ENCODE measurements at places on chromosomes 16 and 17.

GRCh38 chr17:81385320-81386111 is 9.7 kb upstream of the BAHCC1 start:
- no peak for DNase-seq

GRCh38 chr16:83059237-83059636 is 432.5 kb downstream of the CDH13 start:
- no peak for DNase-seq

- DNase-seq = no peak
Measured at GRCh38 chr17:67041531-67041930, 2.8 kb upstream of the CACNG1 start.

DNA sequence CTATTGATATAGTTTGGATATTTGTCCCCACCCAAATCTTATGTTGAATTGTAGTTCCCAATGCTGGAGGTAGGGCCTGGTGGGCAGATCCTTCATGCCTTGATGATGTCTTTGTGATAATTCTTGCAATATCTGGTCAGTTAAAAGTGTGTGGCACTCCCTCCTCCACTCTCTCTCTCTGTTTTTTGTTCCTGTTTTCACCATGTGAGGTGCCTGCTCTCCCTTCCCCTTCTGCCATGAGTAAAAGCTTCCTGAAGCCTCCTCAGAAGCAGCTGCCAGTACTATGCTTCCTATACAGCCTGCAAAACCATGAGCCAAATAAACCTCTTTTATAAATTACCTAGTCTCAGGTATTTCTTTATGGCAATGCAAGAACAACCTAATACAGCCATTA is 47.3 kb downstream of the TOM1L2 start:
- DNase-seq = no peak

DNA sequence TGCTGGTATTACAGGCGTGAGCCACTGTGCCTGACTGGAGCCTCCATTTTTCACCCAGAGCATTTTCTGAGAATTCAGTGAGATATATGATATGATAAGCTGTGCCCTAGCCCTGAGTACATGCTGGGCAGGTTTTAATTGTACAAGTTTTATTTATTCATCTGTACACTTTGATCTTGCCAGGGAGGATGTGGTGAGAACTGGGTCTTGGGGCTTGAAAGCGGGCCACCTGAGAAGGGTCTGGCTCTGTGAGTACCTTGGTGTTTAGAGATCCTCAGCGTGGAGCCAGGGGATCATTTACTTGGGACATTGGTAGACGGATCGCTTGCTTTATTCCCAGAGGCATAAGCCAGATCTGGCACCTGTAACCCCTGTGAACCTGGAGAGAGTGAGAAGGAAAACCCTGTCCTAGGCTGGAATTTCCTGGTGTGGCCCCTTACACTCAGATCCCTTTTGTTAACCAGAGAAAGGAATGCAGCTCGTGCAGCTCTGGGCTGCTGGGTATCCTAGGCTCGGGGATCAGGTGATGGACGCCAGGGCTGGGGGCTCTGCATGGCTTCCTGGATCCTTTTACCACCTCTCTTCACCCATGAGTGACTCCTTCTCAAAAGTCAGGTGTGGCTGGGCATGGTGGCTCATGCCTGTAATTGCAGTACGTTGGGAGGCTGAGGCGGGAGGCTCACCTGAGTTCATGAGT is 91.9 kb downstream of the ABCC1 start:
- no peak for DNase-seq

DNA sequence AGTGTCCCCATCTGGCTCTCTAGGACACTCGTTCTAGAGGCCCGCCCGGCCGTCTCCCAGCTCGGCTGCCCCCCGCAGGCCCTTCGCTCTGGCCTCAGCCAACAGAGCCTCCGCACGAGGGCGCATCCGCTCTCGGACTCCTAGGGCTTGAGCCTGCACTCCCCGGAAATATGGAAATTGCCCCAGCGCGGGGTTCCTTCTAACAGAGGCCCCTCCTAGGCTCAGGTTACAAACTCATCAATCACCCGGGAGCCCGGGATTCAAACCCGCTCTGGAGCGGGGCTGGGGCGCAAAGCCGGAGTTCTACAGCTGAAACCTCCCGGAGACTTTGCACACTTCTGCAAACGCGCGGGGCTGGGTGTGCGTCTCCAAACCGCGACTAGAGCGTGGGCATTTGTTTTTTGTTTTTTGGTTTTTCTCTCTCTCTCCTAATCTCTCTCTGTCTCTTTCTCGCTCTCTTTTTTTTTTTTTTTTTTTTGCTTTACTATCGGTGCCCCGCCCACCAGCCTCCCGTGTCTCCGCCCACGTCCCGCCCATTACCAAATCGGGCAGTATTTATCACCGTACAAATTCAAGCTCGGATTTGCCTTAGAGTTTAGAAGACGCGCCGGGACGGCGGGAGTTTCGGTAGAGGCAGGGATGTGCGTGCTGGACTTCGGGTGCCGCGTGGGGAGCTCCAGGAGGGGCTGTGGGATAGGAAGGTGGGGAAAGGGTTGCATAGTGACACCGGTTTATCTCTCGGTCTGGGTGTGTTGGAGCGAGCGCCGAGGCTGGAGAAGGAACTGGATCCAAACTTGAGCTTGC is 2.4 kb upstream of the FOXL1 start:
- peak; percentile 100 for DNase-seq

- no peak for DNase-seq
Measured at GRCh38 chr17:63150490-63150889, 184.5 kb downstream of the TANC2 start.

DNA sequence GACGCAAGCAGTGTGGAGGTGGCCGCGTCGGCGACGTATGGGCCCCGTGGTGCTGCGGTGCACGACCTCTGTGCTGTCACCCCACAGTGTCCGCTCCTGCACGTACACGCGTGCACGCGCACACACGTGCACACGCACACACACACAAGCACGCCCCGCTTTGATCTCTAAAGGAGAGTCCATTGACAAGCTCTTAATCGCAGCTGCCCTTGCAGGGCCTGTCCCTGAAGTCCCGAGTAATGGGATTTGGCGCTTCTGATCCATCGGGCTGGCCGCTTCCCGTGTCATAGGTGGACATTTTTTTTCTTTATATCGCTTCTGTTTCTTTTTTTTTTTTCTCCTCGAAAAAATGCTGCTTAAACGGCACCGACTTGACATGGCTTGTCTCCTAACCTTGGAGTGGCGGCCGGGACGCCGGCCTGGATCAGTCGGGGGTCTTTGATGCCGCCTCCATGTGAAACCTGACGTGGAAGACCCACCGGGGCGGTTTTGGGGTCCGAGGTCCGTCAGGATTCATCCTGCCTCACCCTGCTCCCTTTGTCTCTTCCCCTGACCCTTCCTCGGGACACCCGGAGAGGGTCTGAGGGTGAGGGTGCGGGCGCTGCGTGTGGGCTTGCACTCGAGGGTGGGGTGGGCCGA is 8.3 kb upstream of the AXIN1 start:
- DNase-seq = no peak

GRCh38 chr17:61884864-61885263 is 21.5 kb upstream of the BRIP1 start:
- DNase-seq = no peak

DNA sequence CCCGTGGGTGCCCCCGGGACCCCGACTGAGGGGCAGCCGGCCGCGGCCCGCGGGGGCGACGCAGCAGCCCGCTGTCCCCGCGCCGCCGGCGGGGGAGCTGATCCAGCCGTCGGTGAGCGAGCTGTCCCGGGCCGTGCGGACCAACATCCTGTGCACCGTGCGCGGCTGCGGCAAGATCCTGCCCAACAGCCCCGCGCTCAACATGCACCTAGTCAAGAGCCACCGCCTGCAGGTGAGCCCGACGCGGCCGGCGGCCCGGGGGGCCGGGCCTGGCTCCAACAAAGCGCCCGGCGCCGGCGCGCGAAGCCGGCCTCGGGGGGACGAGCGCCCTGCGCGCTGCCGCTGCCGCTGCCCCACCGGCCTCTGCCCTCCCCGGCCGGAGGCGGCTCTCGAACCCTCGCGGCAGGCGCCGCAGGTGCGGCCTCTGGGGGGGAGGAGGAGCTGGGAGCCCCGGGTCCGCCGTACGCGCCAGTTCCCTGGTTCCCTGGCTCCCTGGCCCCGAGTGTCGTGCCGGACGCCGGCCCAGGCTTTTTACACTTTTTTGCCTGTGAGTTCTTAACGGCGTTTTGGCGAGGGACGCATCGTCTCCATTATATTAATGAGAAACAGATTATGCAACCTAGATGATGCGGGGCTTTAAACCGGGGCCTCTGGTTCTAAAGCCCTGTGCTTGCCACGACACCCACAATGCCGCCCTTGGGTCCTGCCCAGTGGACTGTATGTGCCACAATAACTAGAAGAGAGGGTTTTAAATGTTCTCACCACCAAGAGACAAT is 521 bp downstream of the ATMIN start:
- DNase-seq = peak; percentile 39

DNA sequence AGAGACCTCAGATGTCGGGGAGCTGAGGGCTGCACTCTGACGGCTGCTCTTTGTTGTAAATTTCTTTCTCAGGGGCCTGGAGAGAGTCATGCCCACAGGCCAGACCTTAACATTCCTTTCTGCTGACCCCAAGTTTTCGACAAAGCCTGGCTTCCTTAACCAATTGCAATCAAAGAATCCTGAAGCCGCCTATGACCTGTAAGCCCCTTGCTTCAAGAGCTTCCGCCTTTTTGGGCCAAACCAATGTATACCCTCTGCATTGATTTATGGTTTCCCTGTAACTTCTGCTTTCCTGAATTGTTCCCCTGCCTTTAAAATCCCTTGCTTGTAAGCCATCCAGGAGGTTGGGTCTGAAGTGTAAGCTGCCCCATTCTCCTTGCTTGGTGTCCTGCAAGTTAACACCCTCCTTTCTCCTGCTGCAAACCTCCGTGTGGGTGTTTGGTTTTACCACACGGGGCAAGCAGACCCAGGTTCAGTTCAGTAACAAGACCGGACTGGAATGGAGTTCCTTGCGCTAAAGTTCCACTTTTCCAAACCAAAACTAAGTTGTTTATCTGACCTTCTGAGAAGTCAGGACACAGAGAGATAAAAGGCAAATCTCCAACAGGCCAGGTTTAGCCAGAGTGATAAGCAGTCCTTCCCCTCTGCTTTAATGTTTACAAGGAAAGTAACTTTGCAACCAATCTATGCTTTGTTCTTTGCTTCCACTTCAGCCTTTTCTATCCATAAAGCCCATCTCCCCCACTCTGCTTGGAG is 141.6 kb downstream of the KCNJ12 start:
- no peak for DNase-seq

DNA sequence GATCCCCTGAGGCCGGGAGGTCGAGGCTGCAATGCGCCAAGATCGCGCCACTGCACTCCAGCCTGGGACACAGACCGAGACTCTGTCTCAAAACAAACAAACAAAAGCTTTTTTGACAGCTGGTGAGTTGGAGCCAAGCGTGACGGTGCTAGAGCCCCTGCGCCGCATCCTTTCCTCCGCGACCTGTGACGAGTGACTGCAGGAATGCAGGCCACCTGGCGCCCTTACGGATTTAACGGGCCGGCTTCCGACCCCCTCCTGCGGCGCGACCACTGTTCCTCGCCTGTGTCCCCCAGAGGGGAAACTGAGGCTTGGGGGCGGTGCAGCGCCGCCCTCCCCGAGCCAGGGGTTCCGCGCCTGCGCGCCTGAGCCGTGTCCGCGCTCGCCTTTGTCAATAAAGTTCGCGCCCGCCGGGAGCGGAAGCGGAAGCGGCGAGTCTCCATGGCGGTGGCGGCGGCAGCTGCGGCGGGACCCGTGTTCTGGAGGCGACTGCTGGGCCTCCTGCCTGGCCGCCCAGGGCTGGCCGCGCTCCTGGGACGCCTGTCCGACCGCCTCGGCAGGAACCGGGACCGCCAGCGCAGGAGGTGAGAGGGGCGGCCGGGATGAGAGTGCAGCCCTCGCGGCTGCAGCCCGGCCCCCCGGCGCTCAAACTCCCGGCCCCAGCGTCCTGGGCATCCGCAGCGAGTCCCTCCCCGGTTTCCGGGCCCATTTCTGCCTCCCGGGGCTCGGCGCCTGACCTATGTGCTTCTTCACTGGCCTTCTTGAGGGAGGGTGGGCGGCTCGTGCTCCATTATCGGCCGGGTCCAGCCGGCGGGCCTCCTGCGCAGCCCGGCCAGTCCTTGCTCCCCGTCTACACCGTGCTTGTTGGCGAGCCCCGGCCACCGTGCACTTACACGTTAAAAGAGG is at the start of gene PGS1:
Gene PGS1, plus strand, starts transcription at position 425 of the 906 bp plus-strand sequence. Its CDS starts 17 bp downstream, at position 442.
- no peak for DNase-seq

- DNase-seq = no peak
Measured at GRCh38 chr17:7849751-7850504, 4.9 kb upstream of the TMEM88 start.

DNA sequence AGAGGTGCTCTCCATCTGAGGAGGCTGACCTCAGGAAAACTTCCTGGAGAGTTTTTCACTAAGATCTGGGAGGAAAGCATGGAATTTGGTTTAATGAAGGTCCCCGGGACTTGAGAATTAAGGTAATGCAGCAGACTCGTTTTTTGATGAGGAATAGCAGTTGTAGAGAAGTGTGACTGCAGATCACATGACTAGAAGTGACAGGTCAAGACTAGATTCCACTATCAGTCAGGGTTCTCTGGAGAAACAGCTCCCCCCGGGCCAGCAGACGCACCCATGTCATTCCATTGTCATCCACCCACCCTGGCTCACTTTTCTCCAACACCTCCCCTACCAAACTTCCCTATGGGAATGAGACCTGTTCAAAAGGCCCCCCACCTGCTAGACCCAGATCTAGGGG is 1.9 kb upstream of the DHRS13 start:
- no peak for DNase-seq

DNA sequence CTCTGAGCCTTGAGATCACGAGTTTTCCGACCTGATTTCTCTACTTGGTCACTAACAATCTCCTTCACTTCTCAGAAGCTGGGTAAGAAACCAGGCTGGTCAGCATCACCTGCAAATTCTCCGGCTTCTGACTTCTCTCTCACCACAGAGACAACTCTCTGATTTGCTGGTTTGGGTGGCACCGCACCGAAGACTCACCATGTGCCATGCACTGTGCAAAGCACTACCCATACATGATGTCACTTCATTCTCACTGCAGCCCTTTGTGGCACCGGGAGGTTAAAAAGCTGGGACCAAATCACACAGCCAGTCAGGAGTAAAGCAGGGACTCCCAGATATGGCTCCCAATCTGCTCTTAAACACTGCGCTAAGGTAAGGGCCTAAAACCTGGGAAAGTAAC is 647 bp downstream of the VAC14 start:
- DNase-seq = peak; percentile 19

DNA sequence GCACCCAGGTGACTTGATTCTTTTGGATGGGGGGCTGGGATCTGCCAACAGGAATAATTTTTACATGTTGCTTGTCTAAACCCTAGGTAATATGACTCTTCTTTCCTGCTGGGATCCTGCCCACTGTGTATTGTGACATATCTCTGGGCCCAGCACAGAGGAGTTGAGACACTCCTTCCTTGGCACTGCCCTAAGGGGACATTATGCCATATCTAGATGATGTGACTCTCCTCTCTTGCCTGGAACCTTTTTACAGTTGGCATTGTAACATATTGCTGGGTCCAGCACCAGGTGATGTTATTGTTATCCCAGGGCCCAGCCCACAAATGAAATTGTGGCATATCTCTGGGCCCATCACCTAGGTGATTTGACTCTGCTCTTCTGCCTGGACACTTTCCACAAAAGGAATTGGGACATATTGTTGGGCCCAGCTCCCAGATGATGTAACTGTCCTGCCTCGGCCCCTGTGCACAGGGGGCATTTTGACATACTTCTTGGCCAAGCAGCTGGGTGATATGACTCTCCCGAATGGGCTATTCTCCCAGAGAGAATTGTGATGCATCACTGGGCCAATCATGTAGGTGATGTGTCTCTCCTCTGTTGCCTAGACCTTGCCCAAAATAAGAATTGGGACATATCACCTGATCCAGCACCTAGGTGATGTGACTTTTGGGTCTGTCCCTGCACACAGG is 1837.7 kb downstream of the TP53TG3F start:
- DNase-seq = no peak

Data from H54 (cell line).